Spleen (tissue), 13 donors: ENCODE measurements at places on chromosomes 12 and 14.

GRCh38 chr14:31090883-31091764 is 64.9 kb upstream of the STRN3 start:
- DNase-seq = no peak

DNA sequence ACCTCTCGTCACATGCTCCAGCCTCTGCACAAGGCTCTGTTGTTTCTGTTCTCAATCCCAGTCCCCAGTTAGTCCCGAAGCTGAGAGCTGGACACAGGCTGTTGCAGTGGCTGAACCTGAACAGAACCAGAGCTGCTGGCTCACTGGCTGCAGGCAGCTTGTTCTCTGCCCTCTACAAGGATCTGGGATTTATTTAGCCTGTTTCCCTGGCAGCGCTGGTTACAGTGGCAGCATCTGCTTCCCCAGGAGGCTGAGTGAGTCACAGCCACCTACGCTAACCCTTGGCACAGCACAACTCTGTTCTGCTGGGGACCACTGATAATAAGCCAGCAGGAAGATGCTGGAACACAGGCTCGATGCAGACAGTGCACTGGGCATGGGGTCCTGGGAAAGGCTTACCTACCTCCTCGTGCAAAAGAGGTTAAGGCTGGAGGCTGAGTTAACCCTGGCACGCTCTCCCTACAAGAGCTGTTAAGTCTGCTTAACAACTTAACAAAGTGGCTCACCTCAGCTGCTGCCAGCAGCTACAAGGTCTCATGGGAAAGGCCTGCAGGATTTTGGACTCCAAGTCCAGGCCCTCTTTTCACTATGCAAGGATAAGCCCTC is 299.6 kb downstream of the PCNX1 start:
- DNase-seq = no peak

DNA sequence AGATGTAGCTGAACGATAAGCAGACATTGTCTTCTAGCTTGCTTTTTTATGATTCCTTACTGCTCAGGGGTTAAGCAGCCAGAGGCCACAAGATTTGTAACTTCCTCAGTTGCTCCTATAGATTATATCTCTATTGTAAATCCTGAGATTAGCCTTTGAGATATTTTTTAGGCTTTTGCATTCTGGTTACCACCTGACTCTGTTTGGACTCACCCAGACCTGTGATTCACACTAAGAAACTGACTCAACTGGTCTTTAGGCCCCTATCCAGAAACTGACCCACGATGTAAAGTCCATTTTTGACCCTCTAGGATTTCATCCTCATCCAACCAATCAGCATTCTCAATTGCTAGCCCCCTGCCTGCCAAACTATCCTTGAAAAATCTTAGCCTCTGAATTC is 194.4 kb downstream of the RASSF9 start:
- DNase-seq = no peak

DNA sequence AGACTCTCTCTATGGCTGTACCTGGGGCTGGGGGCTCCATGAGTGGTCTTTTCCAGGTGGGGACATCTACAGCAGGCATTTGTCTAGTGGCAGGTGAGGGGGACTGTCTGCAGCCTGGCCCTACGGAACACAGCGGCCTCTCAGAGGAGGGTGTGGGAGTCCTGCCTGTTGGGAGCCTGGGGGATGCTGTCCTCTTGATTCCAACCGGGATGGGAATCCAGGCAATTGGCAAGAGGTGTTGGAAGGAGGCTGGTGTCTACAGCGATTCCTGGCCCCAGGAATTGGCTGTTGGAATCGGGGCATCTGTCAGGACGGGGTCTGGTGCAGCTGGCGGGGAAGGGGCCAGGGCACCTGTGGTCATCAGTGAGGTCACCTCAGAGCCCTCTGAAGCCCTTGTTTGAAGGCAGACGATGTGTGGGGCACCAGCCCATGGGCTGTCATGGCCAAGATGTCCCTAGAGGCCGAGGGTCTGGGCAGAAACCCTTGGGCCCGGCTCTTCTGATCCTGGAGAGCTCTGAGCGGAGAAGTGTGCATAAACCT is 386.3 kb downstream of the TMEM121 start:
- peak; percentile 44 for DNase-seq

GRCh38 chr12:21751517-21751916 is 23.0 kb downstream of the KCNJ8 start:
- DNase-seq = no peak

GRCh38 chr12:64840949-64841717 is 16.7 kb downstream of the TBC1D30 start:
- DNase-seq = no peak

GRCh38 chr12:64181430-64182291 is 40.4 kb downstream of the KICS2 start:
- no peak for DNase-seq

DNA sequence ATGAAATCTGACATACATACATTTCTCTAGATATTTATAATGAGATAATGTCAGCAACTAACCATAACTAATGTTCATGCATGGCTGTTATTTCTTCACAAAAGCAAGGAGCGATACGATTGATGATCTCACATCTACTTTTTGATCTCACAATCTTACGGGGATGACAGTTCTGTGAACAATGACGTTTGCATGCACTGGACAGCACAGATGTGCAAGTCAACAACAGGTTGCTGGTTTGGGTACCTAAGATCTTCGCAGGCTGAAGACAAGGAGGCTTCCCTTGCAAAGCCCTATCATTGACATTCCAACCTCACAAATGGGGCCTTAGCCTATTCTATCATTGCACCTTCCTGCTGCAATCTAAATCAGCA is 53.6 kb downstream of the C12orf42 start:
- no peak for DNase-seq

DNA sequence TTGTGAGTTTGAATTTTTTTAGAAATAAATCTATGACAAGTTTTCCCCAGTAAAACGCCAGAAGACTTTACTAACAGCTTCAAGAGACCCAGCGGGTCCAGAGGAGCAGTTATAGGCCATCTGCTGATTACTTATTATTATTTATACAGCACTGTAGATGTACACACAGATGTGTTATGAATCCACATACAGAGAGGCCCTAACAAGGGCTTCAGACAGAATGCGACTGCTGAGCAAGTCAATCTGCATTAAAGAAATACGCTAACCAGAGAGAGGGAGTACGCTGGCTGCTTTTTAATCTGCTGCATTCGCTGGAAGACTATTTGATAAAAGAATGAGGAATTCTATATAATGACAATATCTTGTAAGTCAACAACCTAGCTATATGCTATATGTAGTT is 32.5 kb downstream of the ATF7 start:
- no peak for DNase-seq

GRCh38 chr12:96070670-96071279 is 35.4 kb upstream of the LTA4H start:
- no peak for DNase-seq

DNA sequence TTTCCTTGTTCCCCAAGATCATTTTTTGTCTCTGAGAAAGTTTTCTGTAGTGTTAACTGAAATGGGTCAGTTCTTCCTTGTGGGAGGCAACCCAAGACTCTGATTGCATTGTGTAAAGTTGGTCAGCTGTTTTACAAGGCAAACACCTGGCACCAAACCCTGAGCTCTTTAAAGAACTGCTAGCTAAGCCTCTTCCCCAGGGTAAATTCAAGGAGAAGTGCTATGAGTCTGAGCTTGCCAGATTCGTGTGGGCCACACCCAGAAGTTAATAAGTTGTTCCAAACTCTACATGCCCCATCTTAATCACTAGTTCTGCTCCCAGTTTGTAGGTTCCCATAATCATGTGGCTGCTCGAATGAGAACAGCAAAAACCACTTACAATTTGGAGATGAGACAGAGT is 214.5 kb downstream of the BTG1 start:
- no peak for DNase-seq

DNA sequence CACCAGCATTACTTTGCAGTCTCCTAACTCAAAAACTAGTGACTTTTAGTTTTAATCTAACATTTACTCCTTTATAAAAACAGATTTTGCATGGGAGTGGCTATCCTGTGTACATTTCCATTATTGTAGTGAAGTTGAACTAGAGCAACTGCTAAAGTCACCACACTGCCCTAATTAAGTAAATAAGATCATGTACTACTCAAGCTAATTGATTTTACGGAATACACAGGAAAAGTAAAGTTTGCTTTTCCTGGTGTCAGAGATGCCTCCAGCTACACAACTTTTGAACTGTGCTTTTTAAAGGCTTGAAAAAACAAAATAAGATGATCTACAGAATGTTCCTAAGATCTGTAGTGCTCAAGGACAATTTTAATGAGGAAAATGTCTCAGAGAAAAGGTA is 50.4 kb upstream of the ATP2A2 start:
- no peak for DNase-seq

DNA sequence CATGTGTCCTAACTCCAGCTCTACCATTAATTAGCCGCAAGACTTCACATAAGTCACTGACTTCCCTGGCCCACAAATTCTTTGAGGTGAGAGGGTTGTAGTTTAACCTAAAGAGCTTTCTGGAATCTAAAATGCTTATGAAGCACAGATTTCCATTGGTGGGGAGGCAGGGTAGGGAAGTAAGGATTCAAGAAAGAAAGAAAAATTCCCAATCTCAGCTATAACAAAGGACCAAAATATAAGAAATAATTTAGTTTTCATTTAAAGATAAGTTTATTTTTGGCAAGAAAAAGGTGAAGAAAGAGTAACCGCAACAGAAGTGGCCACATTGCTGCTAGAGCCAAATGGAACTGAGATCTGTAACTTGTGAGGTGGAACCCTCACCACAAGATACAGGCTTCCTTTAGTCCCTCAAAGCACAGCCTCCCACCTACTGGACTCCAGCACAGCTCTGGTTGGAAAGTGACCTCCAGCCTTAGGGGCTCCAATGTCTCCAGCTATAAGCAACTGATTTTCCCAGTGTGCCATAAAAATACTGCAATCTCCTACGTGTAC is 23.6 kb downstream of the DAD1 start:
- DNase-seq = no peak

- DNase-seq = no peak
Observed at GRCh38 chr14:62682208-62682607, 363.1 kb downstream of the KCNH5 start.

- no peak for DNase-seq
Observed at GRCh38 chr12:49476091-49476490, 62.7 kb upstream of the KCNH3 start.

GRCh38 chr12:52524241-52524897 is 4.2 kb upstream of the KRT5 start:
- no peak for DNase-seq

GRCh38 chr14:32370714-32371113 is 41.6 kb downstream of the AKAP6 start:
- no peak for DNase-seq

DNA sequence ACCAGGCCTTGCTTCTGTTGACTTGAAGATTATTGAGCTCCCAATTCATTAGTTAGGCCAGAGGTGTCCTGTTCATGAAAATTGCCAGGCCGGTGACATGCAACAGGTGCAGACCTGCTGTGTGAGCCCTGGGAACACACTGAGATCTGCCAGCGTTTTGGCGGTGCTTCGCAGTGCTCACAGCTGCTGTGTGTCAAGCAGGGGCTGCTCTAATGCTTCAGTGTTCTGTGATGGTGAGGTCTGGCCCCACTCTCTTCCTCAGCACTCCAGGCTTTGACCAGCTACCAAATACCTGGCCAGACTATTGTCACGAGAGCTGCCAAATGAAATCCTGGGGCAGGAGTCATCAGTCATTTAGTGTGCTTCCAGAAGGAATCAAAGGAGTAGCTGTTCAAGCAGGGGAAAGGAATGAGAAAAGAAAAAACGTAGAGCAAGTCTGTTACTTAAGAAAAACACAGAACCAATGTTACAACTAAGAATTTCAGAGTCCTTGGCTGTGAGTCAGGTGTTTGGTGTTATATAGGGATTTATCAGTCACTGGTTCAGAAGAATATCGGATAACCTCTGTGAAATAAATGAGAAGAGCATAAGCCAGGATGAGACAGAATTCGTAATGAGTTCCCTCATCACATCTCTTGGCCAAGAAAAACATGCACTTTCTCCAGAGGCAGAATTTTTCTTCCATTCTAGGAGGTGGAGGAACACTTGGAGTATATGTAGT is 150.8 kb downstream of the FBXL14 start:
- DNase-seq = no peak
